ENCODE measurements at places on chromosomes 16 and 17. TPM values are rescaled to one million over a fixed set of nuclear protein-coding genes. Genes with fewer than 3 reads are reported as not detected.

TP53TG3B gene
- total RNA-seq = not detected

WFDC1 gene
- 0.59 TPM for total RNA-seq

SENP3 gene
- 137 TPM for total RNA-seq

DNA sequence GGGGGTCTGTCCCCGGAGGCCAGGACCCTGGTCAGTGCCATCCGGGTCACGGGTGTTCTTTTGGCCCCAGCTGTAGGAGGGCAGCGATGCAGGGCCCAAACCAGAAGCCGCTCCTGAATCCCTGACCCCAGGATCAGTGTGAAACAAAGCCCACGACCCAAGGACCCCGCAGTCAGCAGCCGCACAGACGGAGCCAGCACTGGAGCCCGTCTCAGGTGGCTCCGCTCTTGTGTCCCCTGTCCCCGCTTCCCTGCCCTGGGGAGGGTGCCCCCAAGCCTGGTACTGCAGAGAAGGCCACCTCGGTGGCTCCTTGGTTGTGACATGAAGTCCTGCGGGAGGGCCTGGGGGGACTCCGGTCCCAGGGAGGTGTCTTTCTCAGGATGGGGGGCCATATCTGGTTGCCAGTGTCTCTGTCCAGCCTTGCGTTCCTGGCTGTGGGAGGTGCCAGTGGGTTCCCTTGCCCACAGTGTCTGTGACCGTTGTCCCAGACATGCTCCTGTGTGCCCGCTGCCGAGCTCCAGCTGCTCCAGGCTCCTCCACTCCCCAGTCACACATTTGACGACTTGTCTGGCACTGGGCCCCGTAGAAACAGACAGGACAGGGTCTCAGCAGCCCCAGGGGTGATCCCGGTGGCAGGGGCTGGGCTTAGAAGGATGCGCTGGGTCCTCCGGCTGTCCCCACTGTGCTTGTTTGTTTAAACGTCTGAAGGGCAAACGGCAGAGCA lies 33.6 kb downstream of the BAIAP2 start:
- no peak for DNase-seq

TBC1D3G gene
- total RNA-seq = not detected

ALG1 gene
- total RNA-seq = 19.6 TPM

DNA sequence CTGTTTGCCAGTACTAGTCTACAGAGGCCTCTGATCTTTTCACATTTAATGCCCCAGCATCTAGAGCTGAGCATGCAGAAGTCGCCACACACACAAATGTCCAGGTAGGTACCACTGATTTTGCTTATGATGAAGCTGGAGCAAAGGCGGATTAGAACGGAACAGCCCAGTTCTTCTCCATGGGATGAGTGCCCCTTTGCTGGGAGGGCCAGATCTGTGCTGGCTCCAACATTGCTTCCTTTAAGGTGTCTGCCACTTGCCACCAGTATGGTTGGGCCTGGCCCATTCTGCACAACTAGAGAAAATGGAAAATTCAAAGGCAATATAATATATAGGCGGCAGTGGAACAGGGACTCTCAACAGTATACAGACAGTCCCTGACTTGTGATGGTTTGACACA lies 2.2 kb upstream of the MNT start:
- DNase-seq = no peak

GRCh38 chr17:8709006-8709405 lies 35.6 kb downstream of the CCDC42 start:
- DNase-seq = no peak

DNA sequence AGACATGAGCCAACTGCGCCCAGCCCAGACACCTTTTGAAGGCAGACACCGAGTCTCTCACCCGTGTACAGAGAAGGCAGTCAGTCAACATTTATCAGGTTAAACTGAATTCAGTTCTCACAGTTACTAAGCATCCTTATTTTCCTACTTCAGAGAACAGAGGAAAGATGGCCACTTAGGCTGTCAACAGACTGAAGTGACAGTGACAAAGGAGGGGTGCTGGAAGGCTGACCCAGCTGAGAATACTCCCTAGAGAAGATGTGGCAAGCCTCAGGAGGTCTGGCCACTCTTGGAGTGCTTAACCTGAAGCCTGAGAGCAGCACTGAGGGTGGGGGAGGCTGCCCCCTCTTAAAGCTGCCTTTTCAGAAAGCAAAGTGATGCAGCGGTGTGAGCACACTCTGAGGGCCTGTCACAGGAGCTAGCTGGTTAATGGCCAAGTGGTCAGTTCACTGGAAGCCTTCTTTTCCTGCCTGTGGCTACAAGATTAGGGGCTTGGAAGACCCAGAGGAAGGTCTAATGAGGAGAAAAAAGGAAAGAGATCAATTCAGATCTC lies 51.0 kb upstream of the SREBF1 start:
- no peak for DNase-seq

DNA sequence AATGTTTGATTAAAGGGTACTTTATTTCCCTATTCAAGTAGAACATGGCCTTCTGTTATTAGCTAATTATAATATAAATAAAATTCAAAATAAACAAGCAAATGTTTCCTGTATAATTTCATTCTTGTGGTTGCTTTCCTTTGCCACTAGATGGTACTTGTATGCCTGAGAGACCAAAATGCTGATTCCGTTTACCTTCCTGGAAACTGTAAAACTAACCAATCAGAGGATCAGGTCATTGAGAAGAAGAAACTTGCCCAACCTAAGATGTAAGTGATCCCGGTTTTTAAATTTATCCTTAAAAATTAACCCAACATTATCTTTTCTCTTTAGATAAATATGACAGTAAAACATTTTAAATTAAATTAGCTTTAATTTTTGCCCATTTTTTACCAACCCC lies 8.1 kb upstream of the ABCA5 start:
- peak; percentile 35 for DNase-seq

DNA sequence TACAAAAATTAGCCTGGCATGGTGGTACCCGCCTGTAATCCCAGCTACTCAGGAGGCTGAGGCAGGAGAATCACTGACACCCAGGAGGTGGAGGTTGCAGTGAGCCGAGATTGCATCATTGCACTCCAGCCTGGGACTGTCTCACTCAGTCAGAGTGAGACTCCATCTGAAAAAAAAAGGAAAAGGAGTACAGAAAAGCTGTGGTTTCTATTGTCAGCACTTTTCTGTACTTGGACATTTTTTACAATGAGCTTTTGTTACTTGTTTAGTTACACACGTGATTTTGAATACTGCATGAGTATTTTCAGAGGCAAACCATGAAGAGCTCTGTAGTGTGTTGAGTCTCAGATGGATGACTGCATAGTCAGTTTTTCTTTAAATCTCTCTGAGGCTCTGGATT lies 26.3 kb downstream of the ZC3H18 start:
- no peak for DNase-seq

MYOCD gene
- total RNA-seq = 0.24 TPM
